ENCODE measurements at places on chromosomes 12 and 14.
A peak's percentile ranks its signal among the peaks of the same experiment; 100 is the strongest.

- no peak for DNase-seq
Measured at GRCh38 chr14:75486318-75486717, 36.0 kb upstream of the BATF start.

DNA sequence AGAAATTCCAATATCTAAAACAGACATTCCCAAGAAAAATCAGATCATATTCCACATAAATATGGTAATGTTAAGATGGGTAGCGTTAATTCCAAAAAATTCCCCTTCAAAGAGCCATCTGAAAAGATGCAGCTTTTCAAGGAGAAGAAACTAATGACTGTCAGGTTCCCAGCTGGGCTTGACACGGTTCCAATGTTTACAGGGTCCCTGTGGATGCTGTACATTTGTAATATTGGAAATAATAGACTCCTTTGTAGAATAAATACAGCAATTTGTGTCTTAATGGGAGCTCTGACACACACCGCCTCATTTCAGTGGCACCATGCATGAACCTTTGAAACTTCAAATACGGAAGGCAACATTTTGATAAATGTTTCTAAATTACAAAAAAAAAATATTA lies 140.6 kb downstream of the ITPR2 start:
- DNase-seq, result no peak

DNA sequence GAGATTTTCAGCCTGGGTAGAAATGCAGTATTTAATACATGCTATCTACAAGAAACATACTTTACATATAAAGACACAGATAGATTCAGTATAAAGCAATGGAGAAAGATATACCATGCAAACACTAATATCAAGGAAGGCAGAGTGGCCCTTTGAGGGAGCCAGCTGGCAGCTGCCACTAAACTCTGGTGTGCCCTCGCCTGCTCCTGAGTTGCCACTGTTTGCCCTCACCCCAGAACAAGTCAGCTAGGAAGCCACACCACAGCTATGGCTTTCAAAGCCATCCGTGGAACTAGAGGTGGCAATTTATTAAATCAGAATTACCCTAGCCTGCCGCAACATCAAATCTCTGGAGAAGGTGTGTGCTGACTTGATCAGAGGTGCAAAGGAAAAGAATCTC lies 18.3 kb downstream of the PXN start:
- no peak for DNase-seq

DNA sequence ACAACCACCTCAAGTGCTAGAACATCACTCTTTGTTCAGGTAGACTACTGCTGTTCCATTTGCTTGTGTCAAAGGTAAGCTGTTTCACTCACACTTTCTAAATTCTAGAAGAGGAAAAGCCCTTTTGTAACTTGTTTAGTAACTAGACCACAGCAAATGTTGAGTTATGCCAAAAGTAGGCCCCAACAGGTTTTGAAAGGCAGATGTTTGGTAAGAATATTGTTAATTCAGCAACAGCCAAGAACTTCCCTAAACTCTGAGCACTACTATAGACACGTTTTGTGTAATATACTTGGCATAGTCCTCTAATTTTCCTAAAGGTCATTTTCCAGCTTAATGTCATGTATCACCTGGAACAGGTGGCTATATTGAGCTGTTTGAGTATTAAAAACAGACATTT lies 79.0 kb downstream of the DCAF5 start:
- no peak for DNase-seq

- no peak for DNase-seq
Measured at GRCh38 chr12:132546647-132547046, 56.7 kb downstream of the FBRSL1 start.

GRCh38 chr14:101463566-101464171 lies 97.6 kb upstream of the DIO3 start:
- no peak for DNase-seq

GRCh38 chr12:3316776-3317480 lies 174.1 kb upstream of the PRMT8 start:
- DNase-seq, result no peak

DNA sequence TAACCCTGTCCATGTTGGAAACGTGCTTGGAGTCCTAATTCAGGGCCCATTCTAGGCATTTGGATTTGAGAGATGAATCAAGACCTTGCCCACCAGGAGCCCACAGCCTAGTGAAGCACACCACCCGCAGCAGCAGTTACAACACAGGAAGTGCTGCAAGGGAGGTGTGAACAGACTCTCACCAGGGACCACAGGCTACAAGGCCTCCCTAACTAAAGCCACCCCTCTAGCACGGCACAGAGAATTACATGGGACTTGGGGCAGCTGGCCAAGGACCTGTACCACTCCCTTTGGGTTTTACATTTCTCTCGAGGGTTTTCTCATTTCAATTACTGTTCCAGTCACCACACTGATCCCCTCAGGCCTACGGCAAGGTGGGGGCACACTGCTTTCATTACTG lies 49.5 kb upstream of the FOXN3 start:
- DNase-seq, result peak; percentile 49

GRCh38 chr14:22429546-22430294 lies 159.3 kb downstream of the DAD1 start:
- DNase-seq, result no peak

GRCh38 chr12:117966511-117966910 lies 2.3 kb downstream of the KSR2 start:
- DNase-seq, result no peak

DNA sequence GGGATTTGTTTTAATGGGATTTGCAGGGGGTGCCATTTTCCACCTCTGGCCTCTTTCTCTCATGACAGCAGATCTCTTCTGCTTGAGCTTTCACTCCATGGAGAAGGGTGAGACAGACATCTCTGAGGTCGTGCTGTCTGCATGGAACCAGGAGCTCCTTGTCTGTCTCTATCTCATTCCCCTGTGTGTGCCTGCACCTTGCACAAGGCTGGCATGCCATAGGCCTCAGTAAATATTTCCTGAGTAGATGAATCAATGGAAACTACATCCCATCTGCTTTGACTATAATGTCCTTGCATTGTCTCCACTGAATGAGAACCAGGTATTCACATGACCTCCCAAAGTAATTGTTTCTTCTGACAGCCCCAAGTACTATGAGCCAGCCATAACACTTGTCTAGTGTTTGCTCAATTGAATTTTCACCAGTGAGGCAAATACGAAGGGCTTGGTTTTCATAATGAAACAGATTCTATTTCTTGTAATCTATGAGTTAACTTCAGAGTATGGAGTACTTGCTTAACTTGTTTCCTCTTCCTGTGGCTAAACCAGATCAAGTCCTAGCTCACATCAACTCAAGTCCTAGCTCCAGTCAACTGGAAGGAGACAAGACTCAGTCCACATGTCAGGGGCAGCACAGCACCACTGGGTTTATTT lies 32.3 kb downstream of the KCNK13 start:
- no peak for DNase-seq

DNA sequence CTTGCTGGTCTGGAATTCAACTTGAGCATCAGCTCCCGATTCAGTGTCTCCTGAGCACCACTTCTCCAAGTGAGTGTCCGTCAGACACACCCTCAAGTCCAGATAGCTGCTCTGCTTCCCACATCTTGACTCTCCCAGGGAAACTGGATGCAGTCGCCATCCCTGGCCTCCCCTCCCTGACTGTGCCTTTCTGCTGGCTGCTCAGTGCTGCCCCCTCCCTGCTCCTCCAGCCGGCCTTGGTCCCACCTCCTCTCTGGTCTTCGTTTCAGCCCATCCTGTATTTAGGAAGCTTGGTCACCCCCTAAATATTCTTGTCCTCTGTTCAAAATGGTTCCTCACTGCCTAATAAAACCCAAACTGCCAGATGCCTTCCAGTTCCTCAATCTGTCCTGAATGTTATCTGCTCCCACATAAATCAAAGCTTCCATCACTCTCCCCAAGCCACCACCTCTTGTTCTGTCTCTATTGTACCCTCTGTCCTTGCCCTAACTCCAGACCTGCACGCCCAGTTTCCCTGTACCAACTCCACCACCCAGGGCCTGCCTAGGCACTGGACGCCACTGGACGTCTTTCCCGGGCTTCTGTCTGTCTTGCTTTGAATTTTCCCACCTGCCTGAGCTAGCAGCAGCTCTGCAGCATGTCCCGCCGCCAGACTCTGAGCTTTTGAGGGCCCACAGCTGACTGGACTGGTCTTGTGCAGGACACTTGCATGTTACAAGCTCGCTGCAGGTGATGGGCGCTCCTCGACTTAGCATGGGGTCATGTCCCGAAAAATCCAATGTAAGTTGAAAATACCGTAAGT lies 33.8 kb downstream of the CCDC92 start:
- DNase-seq, result no peak

DNA sequence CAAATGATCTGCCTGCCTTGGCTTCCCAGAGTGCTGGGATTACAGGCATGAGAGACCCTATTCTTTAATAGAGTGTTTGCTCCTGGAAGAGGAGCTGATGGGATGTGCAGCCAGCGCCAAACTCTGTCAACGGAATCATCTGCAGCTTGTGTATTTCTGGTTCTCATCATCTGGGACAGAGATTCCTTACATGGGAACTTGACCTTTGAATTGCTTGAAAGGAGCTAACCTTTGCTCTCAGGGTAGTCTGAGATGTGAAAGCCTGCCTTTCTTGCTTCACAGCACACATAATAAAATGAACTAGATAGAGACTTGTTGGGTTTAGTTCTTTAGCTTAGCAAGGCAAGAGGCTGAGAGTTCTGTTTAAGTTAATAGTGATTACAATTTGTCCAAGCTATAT lies 120.0 kb downstream of the OTOGL start:
- DNase-seq, result no peak

DNA sequence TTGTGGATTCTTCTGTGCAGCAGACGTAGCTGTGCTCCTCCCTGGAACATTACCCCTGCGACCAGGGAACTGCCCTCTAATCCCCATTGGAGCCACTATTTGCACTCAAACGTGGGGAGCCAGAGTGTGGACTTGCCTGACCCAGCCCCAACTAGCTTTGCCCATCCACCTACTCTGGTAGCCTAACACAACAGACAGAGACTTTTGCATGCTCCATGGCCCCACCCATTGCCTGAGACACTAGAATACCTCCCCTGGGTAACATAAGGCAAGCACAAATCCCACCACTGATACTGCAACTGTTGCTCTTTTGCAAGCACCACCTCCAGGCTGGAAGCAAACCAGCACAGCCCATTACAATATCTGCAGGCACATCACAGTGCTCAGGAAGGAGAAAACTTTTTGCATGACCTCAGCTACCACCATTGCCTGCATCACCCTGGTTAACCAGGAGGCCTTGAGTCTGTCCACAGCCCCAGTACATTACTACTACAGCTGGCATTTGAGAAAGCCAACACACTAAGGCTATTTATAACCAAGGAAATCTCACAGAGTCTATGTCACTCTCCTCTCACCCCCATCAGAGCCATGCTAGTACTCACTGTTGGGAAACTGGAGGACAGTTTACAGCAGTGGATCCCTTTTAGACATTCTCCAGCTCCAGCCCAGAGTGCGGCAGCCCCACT lies 15.0 kb downstream of the CEP128 start:
- DNase-seq, result no peak

DNA sequence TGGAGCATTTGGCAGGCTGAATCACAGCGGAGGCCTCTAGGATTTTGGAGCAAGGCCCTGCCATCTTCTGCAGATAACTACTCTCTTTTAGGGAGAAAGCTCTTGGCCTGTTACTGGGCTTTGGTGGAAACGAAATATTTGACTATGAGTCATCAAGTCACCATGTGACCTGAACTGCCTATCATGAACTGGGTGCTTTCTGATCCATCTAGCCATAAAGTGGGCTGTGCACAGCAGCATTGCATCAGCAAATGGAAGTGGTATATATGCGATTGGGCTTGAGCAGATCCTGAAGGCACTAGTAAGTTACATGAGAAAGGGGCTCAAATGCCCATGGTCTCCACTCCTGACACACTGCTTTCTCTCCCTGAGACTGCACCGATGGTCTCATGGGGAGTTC lies 21.1 kb downstream of the GYS2 start:
- DNase-seq, result no peak

GRCh38 chr12:116236148-116236731 lies 41.3 kb downstream of the MED13L start:
- DNase-seq, result peak; percentile 18

- no peak for DNase-seq
Measured at GRCh38 chr12:3102771-3103410, 25.7 kb downstream of the TSPAN9 start.

DNA sequence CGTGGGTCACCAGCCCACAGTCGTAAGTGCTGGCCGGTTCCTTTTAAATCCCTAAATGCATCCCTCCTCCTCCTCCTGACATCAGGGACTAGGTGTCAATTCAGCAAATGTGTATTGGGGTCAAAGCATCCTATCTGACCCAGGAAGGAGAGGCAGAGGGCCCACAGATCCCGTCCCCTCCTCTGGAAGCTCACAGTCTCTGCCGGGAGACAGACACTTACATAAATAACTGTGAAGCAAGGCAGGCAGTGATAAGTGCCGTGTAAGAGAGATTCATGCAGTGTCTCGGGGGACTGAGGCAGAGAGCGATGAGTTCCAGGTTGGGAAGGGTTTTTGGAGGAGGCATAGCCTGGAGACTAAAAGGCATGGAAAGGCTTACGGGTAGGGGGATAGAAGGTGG lies 44.1 kb downstream of the HRK start:
- DNase-seq, result no peak

DNA sequence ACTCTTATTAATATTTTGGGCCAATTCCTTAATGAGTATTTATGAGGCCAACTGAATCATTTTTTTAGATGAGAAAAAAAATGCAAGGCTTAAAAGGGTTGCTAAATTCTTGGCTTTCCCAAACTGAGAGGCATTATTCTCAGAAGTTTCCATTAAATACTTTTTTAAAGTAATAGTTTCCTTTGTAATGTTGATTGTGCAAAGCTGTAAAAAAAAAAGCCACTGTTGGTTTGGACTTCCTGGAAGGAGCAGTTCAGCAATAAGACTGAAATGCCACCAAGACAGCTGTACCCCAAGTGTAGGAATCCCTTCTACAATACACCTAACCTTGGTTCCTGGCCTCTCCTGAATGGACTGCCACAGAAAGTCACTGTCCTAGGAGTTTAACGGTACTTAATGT lies 231.3 kb downstream of the MON2 start:
- DNase-seq, result no peak

DNA sequence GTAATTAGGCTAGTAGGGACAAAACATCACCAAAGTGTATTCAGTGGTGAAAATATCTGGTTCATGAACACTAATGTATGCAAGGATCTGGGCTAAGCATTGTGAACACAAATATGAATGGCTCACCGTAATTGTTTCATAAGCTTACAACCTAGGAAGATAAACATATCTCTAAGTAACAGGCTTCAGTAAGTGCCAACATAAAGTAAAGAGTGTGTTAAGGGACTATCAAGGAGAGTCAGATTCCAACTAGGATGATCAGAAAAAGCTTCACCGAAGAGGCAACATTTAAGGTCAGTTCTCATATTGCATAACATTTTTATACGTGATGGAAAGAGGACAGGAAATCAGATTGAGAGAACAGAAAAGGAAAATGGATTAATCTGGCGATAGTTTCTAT lies 29.4 kb downstream of the ABCC9 start:
- no peak for DNase-seq

GRCh38 chr14:61950340-61950739 lies 188.1 kb downstream of the SNAPC1 start:
- DNase-seq, result no peak
